ENCODE measurements at places on chromosomes 7 and 10.

DNA sequence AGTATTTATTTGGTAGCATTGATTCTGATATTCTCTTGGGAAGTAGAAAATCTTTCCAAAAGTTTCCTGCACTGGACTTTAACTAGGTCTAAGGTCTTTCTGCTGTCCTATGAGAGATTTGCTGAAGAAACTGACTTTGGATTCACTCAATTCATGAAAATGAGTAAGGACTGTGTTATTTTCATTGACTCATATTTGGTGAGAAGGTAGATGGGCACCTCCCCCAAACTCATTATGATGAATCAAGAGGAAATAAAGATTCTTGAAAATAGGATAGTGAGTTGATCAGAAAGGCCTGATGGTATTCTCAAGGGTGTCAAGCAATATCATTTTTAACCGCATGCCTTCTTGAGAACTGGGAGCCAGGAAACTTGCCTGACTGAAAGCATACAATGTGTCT, 110.3 kb downstream of the RNF133 start:
- DNase-seq = no peak

GRCh38 chr7:84043661-84044191, 150.9 kb downstream of the SEMA3A start:
- DNase-seq = no peak

GRCh38 chr7:133431134-133431724, 178.4 kb downstream of the EXOC4 start:
- no peak for DNase-seq

DNA sequence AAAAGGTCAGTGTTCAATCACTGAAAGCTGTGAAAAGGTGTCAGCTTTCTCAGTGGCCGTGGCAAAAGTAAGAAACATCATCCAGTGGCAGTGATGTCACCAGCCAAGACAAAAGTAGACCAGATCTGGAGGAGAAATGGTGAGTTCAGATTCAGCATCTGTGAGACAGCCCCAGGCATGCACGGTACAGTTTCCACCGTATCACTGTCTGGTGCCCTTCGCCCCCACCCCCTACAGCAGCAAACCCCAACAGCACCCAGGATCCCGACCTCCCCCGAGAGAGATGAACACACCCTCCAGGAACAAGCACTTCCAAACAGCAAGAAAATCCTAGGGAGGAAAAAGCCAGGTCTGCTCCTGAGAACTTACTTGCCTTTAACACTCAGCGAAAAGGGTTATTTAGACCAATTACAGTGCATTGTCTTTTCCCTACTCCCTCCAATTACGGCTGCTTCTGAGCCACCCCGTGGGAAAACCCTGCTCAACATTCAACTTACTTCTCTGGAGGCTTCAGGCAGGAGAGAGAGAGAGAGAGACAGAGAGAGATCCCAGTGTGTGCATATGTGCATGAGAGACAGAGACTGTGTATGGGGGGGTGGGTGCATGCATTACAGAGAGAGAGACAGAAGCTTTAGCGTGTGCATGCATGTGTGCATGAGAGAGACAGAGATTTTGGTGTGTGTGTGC, 189.6 kb downstream of the GRID1 start:
- no peak for DNase-seq

DNA sequence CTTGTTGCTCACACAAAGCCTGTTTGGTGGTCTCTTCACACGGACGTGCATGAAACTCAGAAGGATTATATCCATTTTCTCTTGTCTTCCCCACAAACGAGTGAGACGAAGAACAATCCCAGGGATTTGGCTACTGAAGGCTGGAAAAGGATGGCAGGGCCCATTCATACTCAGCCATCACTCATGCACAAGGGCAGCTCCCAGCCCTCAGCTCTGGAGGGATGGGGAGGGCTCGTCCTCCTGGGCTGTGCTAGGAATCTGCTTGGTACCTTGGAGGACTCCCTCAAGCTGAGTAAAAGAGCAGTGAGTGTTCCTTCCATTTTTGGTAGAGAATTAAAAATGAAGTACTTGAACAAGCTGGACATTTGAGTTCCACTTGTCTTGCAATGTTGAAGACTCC, 33.2 kb upstream of the RAB18 start:
- no peak for DNase-seq

All from stimulated activated CD8-positive, alpha-beta memory T cell treated with anti-CD3 and anti-CD28 coated beads, Interleukin-4, amount 100 ng/mL, for 1 hour (primary cell).